Stimulated activated CD8-positive, alpha-beta memory T cell treated with anti-CD3 and anti-CD28 coated beads, Interleukin-2, amount 100 ng/mL, for 1 hour (primary cell): ENCODE measurements at places on chromosomes 1 and 21.

- DNase-seq = no peak
Observed at GRCh38 chr1:105416261-105416660, 1640.2 kb upstream of the PRMT6 start.

DNA sequence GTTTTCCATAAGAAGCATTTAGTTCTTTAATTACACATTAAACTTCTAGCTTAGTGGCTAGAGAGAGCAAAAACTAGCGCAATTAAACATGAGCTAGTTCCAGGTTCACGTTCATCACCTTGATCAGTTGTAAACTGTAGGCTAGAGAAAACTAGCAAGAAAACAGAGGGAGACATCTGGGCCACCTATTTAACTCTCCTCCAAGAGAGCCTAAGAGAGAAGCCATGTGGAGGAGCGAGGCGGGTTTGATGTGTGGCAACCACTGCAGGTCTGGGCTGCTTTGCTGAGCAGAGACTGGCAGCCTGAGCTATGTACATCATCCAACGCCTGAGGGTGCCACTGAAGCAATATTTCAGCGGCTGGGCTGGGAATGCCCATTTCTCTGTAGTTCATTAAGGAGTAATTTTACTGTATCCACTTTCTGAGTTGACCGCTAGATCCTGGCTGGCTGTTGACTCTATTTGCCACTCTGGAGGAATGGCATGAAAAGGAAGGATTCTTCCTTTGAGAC lies 252.9 kb downstream of the DYRK1A start:
- no peak for DNase-seq

DNA sequence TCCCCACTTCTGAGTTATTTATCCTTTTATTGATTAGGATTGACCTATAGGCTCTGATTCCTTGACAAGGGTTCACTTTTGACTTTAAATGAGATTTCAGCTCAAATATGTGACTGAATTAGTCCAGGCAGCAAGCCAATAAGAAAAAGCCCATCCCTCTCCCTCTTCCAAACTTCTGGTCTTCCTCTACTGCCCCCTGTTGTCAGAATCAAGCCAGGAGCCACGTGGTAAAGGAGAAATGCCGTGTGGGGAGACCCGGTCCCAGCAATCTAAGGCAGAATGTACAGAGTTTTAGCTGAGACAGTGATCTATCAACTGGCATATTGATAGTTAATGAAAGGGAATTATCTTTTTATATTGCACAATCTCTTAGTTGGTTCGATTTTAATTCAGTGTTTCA lies 5.2 kb downstream of the ADAMTS5 start:
- no peak for DNase-seq

DNA sequence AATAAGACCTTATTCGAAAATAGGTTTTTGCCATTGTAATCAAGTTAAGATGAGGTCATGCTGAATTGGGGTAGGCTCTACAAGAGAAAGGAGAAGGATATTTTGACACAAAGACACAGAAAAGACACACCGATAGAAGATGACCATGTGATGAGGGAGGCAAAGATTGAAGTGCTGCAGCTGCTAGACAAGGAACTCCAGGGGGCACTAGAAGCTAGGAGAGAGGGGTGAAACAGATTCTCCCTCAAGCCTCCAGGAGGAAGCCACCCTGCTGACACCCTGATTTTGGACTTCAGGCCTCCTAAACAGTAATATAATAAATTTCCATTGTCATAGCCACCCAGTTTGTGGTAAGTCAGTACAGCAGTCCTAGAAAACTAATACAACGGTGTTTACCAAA lies 506.8 kb upstream of the CAMK1G start:
- DNase-seq = no peak

DNA sequence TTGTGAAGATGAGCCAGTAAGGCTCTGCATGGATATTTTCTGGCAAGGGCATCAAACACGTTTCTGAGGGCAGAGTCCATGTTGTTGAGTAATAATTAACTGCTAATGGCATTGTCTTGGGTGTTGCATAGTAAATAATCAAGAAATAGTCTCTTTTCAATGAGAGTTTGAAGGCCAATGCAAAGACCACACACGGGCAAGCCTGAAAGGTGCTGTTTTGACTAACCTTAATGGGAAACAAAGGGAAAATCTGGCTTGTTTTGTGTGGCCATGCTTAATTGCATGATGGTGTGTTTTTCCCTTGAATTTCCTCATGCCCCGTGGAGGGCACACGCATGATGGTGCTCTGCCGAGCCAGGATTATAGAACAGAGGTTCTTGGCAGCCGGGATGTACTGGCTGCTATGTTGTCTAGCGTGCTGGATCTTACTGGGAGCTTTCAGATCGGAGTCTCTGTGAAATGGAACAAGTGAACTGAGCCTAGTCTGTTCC lies 127.6 kb downstream of the NOS1AP start:
- DNase-seq = no peak

DNA sequence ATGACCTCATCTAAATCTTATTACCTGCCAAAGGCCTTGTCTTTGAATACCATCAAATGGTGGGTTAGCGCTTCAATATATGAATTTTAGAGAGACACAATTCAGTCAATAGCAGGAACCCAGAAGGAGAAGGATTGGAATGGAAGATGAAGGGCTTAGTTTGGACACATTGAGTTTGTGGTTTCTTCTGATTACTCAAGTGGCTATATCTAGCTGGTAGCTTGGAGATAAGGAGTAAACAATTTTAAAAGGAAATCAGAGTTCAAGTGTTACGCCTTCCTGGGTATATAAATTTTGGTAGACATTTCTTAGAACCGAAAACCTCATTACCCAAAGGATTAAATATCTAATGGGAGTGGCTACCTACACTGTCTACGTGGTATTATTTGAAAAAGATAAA lies 80.2 kb downstream of the RGS2 start:
- no peak for DNase-seq

- DNase-seq = no peak
Observed at GRCh38 chr1:88609051-88609450, 75.0 kb upstream of the PKN2 start.

GRCh38 chr1:242824435-242824834 lies 299.9 kb upstream of the PLD5 start:
- no peak for DNase-seq

- no peak for DNase-seq
Observed at GRCh38 chr21:32349333-32349944, 43.4 kb downstream of the URB1 start.

GRCh38 chr1:8397511-8397910 lies 79.6 kb downstream of the SLC45A1 start:
- DNase-seq = no peak

DNA sequence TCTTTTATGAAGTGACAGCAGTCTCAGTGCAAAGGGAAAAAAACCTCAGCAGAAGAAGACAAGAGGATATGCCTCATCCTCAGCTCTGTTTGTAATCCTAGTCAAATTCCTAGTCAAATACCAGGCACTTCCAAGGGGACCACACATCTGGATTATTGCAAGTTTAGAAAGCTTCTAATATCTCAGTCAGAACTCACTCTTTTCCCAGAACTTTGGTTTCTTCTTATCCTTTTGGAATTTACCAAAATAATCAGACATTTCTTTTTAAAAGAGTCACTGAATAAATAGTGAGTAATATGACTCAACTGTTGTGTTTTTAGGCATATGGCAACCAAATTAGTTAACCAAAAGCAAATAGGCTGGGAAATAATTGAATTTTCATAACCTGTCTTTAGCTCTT lies 47.8 kb downstream of the PRRX1 start:
- no peak for DNase-seq

GRCh38 chr21:46414965-46415275 lies 43.8 kb upstream of the DIP2A start:
- no peak for DNase-seq

- no peak for DNase-seq
Observed at GRCh38 chr1:109218516-109218915, 4.8 kb downstream of the SARS1 start.

DNA sequence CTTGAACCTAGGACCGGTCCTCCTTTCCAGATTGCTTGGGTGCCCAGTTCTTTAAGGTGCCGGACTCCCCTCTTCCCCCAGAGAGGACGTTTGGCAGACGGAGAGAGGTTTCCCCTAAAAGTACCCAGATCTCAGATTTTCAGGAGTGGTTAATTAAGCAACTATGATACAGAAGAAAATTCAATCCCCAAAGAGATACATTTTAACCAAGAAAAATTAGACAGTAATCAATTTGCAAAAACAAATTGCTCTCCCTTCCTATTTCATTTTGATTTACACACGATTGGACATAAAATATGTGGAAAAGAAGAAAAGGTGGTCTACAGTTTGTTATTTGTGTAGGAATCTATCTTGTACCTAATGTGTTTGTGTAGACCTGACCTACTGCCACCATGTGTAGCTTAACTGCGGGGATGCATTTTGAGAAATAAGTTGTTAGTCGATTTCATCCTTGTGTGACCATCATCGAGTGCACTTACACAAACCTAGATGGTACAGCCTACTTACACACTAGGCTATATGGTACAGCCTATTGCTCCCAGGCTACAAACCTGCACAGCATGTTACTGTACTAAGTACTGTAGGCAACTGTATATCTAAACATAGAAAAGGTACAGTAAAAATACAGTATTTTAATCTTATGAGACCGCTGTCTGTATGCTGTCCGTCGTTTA lies 755 bp downstream of the RPAP2 start:
- DNase-seq = no peak

DNA sequence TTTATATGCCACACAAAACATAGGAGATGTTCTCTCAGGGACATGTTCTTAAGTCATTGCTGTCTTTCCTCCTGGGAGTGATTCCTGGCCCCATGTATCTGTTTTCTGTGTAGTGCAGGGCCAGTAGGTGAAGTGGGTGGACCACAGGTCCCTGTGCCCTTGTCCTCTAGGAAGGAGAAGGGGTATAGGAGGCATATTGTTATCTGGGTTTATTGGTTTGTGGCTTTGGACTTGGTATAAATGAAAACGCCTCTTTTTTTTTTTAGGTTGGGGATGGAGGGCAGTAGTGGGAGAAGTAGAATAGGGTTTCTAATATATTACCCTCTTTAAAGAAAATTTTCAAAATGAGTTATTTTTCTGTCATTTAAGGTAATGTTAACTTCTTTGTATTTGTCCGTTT lies 29.4 kb downstream of the DYRK1A start:
- DNase-seq = no peak

- no peak for DNase-seq
Observed at GRCh38 chr21:18138507-18138906, 106.1 kb upstream of the CHODL start.

DNA sequence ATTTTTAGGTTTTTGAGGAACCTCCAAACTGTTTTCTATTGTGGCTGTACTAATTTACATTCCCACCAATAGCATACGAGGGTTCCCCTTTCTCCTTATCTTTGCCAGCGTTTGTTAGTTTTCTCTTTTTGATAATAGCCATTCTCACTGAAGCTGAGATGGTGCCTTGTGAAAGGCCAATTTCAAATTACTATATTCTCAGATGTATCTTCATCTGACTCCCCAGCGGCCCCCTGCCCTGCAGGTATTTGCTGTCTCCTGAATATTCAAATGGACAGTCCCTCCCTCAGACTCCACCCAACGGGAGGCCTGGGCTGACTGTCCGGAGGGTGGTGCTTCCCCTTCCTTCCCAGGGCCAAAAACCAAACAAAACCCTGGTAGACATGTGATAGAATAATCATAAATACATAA lies 33.5 kb upstream of the TARBP1 start:
- no peak for DNase-seq

DNA sequence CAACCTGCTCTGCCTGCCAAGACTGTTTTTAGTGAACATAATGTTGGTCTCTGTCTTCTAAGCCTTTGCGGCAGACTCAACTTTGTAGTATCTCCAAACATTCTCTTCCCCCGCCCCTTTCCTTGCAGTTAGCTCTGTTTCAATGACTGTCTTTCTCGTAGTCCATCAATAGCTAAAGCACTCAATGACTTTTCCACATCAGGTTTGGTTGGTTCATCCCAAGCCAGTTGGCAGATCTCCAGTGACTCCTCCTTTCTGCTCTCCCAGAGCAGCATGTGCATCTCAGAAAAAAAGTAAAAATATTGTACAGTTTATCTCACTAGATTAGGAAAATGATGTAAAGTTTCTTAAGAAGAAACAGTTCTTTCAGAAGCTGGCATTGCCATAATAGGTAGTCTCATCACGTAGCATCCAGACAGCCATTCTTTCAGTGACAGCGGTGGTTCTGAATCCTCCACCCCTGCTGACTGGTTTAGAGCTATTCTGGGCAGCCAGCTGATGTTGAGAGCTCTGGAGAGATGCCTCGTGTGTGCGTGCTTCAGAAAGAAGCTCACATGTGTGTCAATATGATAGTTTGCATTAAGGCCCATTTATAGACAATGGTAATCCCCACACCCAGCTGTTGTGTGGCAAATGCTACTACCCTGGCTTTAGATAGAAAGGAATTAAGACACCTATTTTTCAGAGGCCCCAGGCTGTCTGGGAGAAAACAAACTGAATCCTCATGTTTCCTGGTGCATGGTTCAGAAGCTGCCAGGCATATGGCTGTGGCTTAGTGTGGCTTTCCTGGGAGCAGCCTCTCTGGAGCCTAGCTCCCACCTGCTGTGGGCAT lies 53.2 kb downstream of the CNN3 start:
- no peak for DNase-seq

DNA sequence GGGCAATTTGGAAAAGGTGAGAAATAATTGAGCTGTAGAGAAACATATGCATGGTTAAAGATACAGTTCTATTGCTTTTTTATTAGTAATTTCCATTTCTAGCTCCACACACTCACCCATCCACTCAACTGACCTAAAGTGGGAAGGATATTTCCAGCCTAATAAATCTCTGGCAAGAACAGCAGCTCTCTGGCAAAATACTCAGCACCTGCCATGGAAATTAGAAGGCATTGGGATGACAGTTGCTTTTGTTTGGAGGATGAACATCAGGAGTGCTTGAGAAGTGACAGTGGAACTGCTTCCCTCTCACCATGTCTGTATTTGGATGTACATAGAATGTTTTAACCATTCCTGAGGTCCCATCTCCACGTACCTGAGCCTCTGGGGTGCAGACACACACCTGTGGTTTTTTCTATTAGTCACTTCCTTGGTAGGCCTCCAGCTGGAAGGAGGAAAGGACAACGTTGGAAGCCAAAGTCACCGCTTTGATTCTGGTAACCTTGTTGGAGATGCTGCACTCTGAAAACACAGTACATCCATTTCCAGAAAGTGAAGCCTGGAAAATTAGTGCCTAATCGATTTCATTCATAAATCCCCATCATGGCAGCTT lies 62.3 kb upstream of the RUNX1 start:
- no peak for DNase-seq

DNA sequence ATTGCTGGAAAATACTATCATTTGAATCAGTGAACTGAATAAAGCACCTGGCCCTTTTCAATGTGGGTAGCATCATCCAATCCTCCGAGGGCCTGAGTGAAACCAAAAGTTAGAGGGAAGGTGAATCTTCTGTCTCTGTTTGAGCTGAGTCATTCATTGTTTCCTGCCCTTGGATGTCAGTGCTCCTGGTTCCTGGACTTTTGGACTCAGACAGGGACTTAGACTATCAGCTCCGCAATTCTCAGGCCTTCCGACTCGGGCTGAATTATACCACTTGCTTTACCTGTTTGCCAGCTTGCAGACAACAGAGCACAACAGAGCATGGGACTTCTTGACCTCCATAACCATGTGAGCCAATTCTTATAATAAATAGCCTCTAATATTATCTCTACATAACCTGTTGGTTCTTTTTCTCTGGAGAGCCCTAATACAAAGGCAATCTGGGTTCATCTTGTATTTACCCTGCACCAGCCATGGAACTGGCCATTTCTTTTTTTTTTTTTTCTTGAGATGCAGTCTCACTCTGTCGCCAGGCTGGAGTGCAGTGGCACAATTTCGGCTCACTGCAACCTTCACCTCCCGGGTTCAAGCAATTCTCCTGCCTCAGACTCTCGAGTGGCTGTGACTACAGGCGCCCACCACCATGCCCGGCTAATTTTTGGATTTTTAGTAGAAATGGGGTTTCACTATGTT lies 19.2 kb upstream of the VASH2 start:
- DNase-seq = no peak
